Stimulated activated CD8-positive, alpha-beta memory T cell treated with anti-CD3 and anti-CD28 coated beads, Interleukin-4, amount 100 ng/mL, for 4 hours (primary cell): ENCODE measurements at places on chromosomes 12 and 14.

GRCh38 chr12:88327276-88327675 is 185.2 kb downstream of the TMTC3 start:
- no peak for DNase-seq

DNA sequence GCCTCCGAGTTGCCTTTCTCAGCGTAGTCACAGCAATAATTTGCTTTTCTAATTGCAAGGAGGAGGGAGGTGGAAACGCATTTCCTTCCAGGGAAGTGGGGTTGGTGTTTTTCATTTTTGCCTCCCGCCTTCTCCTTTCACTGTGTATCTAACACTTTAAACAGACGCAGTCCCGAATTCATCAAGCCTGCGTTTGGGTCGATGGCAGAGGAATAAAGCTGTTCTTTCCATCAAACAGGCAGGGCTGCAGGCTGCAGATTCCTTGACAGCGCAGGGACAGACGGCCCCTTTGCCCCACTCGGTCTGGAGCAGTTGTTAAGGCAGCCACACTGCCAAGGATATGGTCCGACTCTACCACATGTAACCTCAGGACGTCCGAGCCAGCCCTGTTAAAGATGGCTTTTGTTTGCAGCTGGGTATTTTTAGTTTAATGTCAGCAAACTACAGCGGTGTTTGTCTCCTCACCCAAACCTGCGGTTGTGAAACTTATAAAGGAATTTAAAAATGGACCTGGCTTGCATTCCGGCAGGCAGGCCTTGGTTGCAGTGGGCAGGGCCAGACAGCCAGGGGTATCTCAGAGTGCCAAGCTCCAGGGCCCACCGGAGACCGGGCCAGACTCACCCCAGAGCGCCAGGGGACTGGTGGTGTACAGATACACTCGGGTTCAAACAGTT is 2.1 kb downstream of the CHST11 start:
- DNase-seq: no peak

DNA sequence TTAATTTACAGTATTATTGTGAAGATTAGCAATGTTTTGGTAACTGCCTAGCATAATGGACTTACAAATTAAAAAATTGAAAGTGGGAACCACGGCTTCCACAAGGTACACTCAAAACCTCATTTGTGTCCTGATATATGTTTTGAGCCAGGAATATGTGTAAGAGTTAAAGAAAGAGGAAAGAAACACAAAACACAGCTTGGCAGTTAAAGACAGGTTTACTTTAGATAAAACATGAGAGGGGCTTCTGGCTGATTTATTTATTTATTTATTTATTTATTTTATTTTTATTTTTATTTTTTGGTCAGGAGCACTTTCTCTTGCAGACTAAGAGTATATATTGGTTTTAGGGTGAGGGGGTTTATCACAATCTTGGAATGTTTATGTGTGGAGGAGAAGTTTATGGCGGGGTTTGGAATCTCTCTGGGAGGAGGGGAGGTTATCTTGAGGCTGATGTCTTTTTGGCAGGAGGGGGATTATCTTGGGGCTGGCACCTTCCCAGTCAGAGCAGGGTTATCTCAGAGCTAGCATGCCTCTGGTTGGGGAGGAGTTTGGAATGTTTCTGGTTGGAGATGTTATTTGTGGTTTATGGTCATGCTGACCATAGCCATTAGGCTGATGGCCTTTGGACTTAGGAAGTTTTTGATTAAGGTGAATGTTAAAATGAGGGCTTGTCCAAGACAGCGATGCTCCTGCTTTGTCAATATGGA is 436.7 kb downstream of the DAD1 start:
- DNase-seq: no peak

DNA sequence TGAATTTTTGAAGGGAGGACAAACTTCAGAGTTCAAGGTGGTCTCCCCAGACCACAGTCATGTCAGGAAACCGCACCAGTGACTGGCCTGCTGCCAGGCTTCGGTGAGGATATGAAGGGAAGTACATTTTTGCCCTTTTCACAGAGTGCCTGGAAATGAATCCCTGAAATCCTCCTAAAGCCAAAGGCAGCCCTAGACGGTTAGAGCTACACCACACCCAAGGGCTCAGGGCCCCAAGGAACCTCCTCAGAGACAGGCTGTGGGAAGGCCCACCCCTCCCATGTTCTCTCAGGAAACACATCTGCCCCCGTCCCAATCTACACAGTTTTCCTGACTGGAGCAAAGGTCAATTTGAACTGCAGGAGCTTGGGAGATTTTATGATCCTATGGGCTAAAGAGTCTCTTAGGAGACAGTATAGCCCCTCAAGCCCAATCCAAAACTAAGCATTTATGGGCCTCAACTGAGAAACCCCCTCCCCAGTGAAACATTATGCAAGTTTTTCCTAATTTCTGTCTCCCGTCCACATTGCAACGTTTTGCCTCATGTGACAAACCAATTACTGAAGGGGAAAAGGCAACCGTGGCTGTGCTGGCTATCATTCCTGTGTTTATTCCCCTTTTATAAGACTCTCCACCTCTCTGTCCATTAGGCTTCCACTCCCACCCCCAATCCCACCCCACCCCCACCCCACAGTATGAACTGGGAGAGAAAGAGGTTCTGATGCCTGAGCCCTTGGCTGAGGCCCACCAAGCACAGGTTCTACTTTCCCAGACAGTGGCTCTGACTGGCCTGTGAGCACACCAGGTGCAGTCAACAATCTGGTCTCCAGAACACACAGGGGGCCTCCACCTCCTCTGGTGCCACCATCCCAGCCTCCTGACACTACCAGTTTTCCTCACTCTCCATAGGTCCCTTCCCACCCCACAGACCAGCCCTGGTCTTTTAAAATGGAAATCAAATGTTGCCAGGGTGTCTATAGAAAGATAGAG is 9.6 kb upstream of the RNASE1 start:
- no peak for DNase-seq

DNA sequence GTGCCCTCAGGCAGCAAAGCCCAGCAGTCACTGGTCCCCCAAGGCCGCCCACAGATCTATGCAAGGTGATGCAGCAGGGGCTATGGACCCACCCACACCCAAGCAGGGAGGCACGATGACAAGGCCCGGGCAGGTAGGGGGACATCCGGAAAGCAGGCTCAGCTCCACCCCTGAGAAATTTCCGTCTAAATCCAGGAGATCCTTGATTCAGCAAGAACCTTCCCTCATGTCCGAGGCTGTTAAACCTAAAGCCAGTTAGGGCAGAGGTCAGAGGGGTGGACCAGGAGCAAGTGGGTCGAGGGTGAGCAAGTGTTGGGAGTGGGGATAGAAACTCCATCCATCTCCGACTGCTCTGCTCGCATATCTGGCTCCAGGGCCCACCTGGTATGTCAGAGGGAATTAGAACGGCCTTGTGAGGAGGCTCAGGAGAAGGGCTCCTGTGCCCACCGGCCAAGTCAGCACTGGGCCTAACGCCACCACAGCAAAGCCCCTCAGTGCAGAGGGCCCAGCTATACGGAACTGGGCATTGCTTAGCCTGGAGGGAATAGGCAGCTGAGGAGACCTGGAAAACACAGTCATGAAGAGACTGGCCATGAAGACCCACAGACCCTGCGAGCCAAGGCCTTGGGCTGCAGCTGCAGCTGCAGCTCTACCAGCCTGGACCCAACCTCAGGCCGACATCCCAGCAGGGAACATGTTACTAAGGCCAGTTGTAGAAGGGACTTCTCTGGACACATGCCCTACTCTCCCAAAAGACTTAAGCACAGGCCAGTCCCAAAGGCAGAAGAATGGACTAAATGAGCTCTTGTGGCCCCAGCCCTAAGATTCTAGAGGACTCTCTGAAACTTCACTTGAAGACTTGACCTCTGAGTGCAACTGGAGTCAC is 34.3 kb downstream of the DAD1 start:
- no peak for DNase-seq

- DNase-seq: no peak
These were observed 154.4 kb downstream of the RPAP3 start for GRCh38 chr12:47551426-47551851.

- DNase-seq: no peak
These were observed 10.0 kb downstream of the LRCOL1 start for GRCh38 chr12:132600048-132601032.
